ENCODE measurements at places on chromosomes 7 and 10.

- DNase-seq = no peak
Measured at GRCh38 chr7:125136341-125136740, 206.7 kb upstream of the POT1 start.

DNA sequence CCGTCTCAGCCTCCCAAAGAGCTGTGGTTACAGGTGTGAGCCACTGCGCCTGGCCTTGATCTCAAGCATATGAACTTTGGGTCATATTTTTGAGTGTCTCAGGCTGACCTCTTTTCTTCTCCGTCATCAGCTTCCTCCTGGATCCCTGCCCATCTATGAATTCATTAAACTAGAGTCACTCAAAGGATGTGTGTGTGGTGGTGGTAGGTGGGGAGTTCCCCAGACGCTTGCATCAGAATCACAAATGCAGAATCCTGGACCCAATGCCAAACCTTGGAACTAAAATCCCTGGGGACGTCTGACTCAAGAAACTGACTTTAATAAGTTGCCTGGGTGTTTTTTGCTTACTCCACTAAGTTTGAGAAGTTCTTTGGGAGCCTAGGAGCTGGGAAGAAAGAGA, 6.7 kb upstream of the CREB5 start:
- no peak for DNase-seq

GRCh38 chr10:47026301-47027107, 115.3 kb downstream of the PTPN20 start:
- DNase-seq = no peak

DNA sequence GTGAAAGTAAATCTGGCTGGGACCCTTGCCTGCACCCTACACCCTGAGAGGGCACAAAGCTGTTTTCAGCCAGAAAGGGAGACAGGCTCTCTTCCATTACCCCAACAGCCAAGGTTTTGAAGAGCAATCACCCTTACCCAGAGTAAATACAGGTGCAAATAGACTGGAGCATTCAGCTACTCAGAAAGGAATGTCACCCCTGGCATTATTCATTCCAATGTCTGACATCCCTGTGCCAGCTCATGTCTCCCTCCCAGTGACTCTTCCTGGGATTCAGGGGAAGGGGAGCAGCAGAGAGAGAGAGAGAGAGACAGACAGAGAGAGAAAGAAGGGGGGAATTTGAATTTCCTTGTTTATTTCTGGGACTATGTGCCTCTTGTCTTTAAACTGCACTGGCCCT, 611.8 kb downstream of the SORCS3 start:
- DNase-seq = no peak

DNA sequence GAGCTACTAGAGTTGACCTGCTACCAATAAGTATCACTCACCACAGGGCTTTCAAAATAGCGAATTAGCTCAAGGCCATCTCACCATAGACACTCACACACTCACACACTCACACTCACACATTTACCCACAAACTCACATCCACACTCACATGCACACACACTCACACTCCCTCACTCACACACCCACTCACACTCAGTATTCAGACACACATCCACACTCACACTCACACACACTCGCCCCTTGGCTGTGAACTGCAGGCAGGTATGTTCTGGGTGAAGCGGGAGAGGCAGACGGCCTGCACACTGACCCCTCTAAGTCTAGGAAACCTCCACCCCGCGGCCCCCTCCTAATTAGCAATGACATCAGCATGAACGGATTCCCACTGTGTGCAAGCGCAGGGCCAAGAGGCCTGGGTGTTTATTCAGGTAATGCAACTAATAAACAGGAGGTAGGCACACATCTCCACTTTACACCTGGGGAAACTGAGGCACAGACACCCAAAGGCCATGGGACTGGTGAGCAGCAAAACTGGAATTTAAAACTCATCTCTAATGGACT, 94.6 kb downstream of the ADARB2 start:
- no peak for DNase-seq

DNA sequence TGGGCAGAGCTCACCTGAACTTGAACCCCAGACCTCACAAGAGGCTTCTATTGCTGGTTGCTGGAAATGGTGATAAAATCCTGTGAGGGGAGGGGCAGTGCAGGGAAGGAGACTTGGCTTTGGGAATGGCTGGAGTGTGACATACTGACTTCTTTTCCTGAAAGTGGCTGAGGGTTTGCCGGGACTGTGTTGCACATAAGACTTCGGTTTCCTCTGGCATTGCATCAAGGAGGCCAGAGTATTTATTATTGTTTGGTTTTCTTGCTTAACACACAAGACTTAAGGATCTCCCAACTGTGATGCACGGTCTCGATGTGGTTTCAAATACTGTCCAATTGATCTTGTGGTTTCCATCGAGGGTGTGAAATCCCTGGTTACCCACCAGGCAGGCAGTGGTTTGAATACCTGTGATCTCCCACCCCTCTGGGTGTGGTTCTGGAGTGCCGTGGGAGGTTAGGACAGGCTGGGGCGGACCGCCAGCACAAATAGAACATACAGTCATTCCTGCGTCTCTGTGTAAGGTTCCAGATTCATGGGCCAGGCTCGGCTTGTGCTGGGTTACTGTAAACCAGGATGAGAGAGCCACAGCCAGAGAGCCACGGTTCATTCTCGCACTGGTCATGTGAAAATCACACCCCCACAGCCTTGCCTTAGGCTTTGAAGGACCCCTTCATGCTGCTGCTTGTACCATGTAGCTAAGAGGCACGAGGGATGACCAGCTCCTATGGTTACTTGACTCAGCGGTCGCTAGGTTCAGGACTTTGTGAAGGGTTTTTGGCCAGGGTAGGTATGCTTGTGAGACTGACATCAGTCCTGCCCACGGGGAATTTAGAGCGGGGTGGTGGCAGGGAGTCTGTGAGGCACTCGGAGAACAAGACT, 39.2 kb downstream of the WBP1L start:
- peak; percentile 92 for DNase-seq

- DNase-seq = no peak
Measured at GRCh38 chr10:46079831-46080585, 33.9 kb upstream of the MSMB start.

DNA sequence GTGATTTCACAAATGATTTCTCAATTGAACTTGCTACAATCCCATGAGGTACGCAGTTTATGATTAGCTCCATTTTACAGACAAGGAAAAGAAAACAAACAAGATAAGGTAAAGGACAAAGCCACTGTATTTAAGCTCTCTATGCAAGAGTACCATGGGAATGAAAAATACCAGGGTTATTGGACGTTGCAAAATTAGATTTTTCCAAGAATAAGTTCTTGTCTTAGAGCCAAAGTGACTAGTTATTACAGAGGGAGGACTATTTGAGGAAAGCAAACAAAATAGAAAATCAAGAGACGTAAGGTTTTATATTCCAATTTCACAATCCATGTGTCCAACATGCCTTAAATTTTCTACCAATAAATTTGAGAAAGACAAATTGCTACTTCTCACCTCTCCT, 97.9 kb upstream of the PTN start:
- no peak for DNase-seq

GRCh38 chr10:52332815-52333214, 18.7 kb downstream of the DKK1 start:
- no peak for DNase-seq

DNA sequence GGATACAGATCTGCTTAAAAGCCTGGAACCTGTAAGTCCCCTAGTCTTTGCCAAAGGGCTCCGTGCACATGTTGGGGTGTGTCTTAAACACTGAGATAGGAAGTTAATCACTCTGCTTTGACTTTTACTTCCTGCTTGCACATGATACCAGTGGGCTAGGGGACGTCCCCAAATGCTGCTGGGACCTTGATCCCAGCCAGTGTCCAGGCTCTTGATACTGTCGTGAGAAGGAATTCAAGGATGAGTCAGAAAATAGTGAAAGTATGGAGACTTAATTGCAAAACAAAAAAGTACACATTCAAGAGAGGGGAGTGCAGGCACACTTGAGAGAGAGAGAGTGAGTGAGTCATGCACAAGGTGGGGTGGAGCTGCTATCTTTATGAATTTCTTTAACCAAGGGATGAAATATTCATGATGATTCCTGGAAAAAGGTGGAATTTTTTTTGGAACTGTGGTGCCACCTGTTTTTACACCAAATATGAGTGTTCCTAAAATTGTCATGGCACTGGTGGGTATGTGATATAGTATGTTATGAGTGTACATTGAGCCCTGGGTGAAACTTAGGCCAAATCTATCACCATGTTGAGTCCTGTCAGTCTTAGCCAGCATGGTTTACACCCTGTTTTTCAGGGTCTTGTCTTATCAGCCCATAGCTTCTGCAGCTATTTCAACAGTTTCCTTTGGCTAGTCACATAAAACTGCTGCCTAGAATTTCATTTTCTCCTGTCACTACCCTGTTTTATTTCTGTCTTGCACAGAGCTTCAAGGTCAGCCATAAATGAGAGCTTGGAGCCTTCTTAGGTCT, 88.3 kb upstream of the CYP26C1 start:
- DNase-seq = no peak

DNA sequence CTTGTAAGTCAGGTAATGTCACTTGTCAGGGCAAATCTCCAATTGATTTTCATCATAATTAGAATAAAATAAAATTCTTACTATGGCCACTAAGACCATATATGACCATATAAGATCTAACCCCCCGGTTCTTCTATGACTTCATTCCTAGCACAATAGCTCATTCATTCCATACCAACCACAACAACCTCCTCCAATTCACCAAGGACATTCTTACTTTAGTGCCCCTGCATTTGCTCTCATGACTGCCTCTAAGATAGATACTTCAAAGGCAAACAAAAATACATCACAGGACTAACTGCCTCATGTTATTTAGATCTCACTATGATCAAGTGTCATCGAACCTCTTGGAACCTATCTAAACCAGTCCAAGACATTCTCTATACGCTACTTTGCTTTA, 90.8 kb downstream of the SNX13 start:
- no peak for DNase-seq

DNA sequence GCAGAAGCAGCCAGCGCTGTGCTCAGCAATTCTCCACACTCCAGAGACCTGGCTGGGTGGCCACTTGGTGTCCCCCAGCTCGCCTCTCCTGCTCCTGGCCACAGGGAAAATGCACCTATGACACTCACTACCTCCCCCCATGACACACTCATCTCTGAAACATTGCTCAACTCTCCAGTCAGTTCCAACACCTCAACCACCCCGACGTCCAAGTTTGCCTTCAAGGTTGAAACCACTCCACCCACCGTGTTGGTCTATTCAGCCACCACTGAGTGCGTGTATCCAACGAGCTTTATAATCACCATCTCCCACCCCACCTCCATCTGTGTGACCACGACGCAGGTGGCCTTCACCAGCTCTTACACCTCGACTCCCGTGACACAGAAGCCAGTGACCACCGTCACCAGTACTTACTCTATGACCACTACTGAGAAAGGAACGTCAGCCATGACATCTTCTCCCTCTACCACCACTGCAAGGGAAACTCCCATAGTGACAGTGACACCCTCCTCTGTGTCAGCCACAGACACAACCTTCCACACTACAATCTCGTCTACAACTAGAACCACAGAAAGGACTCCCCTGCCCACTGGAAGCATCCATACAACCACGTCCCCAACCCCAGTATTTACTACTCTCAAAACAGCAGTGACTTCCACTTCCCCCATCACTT, 2.7 kb downstream of the MUC3A start:
- DNase-seq = no peak

GRCh38 chr7:78151229-78151628, 352.7 kb downstream of the PHTF2 start:
- DNase-seq = no peak

- peak; percentile 41 for DNase-seq
Measured at GRCh38 chr7:18495412-18496340, at the start of gene HDAC9. Gene HDAC9 (plus strand): TSS chr7:18495749. CDS start chr7:18496303, 554 bp downstream.

GRCh38 chr10:21042536-21042935, 145.4 kb upstream of the NEBL start:
- DNase-seq = no peak

- no peak for DNase-seq
Measured at GRCh38 chr7:25633426-25634036, 405.2 kb upstream of the NPVF start.

- DNase-seq = no peak
Measured at GRCh38 chr10:34768972-34769330, 46.1 kb downstream of the PARD3 start.

- no peak for DNase-seq
Measured at GRCh38 chr10:30357075-30357801, 8.2 kb upstream of the MTPAP start.

DNA sequence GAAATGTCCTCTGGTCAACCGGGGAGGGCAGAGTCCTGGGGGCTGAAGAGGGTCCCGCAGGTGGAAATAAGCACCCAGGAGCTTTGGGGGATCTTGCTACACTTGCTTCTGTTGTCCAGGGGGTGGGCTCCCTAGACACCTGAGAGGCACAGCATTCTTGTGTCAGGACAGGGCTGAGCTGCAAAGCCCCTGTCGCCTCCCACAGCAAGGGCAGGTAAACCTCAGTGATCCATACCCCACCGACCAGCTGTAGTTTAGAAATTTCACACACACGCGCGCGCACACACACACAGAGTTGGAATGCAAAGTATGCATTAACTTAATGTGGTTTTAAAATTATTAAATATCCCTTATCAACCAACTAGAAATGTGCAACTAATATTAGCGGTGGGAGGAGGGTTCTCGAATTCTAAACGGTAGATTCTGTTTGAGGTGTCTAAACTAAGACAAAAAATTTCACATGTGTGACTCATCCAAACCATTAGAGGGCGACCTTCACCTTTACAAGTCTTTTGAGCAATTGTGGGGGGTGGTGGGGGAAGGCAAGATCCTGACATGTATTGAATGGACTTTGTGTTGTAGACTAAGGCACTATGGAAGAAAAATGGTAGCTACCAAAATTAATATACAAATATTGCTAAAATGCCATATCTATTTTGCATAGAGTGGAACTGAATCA, 34.3 kb upstream of the PTF1A start:
- DNase-seq = no peak

DNA sequence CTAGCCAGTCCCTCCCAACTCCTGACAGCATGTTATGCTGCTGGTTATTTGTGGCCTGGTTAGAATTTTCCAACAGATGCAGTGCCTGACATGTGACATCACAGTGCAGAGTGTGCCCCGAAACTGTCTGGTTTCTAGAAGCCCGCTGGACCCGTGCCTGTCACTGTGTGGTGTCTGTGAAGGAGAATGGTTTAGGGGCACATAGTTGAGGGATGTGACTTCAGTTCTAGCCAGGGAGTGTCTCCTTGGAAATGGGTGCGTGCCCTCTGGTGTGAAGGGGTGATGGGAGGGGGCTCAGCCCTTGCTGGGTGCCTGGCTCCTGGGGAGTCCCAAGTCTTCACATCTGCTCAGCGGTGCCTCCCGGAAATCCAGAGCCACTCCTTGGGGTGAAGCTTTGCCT, 303.6 kb downstream of the GLRX3 start:
- no peak for DNase-seq

DNA sequence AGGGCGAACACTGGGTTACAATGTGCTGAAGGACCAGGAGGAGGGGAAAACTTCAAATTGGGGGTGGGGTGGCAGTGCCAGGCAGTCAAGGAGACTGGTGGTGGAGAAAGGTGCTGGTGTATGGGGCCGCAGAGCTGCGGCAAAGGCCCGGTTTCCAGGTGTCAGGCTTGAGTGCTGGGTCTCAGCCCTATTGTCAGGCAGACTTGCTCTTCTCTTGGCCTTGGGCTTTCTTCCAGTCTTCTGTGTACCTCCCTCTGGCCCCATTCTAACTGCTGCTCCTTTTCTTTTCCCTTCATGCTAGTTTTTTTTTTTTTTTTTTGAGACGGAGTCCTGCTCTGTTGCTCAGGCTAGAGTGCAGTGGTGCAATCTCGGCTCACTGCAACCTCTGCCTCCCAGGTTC, 51.0 kb downstream of the POLR3A start:
- no peak for DNase-seq
